ENCODE measurements at places on chromosomes 16 and 17. TPM values are rescaled to one million over a fixed set of nuclear protein-coding genes. Genes with fewer than 3 reads are reported as not detected.

DNA sequence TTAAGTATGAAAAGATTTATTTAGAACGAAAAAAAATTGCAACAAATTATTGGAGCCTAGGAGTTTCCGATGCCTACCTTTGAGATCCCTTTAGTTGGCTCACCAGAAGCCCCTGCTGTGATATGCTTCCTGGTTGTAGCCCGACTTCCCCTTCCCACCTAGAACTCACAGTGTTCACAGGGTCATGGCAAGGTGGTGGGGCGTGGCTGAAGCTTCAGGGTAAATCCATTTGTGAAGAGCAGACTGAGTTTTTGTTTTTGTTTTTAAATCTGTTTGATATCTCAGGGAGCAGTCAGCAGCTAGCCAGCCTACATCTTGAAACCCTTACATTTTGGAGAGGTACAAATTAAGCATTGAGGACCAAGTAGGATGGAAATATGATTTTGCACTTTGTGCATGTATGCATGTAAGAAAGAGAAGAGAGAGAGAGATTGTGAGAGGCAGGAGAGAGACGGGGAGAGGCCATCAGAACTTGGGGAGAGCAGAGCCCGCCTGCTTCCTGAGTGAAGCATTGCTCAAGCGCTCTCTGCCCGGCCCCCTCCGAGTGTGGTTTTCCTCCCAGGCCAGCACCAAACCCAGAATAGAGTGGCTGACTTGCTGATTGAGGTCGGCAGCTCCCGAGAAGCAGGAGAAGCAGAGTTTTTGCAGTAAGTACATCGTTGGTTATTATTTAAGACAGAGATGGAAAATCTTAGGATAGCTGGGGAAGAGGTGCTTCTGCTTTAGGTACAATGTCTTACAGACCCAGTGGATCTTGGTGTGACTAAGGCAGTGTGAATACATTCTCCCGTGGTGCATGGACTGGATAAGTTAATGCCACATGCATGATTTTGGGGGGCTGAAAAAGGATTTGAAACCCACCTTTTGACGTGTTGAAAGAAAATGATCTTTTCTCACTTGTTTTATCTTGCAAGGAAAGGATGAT lies 64.2 kb downstream of the SPECC1 start:
- H3K27ac ChIP-seq: no peak overlapping the region
- H3K4me1 ChIP-seq: no peaks in the 10 kb centered on the region
- H3K36me3 ChIP-seq: no peaks in the 10 kb centered on the region
- H3K4me3 ChIP-seq: no peak overlapping the region
- H3K27me3 ChIP-seq: no peaks in the 10 kb centered on the region

GRCh38 chr16:55701442-55702319 lies 45.9 kb downstream of the SLC6A2 start:
- no peak overlapping the region for H3K4me3 ChIP-seq
- H3K27ac ChIP-seq: no peak overlapping the region
- H3K27me3 ChIP-seq: no peaks in the 10 kb centered on the region
- H3K4me1 ChIP-seq: no peaks in the 10 kb centered on the region
- H3K36me3 ChIP-seq: no peaks in the 10 kb centered on the region

DNA sequence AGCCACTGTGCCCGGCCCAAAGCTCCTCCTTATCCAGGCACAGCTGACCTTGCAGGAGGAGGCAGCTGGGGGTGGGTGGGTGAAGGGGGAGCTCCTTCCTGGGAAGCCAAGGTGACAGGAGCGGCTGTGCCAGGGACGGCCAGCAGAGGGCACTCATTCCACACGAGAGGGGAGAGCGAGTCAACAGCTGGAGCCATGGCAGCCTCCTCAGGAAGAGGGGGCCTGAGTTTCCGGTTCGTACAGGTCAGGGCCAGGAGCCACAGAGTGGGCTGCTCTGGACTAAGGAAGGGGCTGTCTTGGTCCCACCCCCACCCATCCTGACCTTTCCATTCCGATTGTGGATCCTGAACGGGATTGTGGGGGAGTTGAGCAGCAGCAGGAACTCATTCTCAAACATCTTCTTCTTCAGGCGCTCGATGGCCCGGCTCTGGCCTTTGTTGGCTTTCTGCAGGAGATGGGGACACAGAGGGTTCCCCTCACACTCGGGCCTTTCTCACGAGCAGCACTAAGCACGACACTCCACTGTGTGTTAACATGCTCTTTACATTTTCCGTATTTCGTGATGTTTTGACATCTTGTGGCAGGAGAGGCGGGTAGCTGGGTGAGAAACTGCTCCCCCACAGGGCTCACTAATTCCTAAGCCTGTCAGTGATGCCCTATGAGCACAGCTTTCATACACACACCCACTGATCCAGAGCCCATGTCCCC lies 61.6 kb downstream of the TIMM22 start:
- H3K4me3 ChIP-seq: no peak overlapping the region
- no peak overlapping the region for H3K27ac ChIP-seq
- H3K27me3 ChIP-seq: no peaks in the 10 kb centered on the region
- peaks cover 12% of the 10 kb centered on the region for H3K4me1 ChIP-seq
- H3K36me3 ChIP-seq: no peaks in the 10 kb centered on the region

- no peaks in the 10 kb centered on the region for H3K36me3 ChIP-seq
- peak overlapping the region; percentile 2 for H3K4me3 ChIP-seq
- peaks cover 42% of the 10 kb centered on the region for H3K4me1 ChIP-seq
- peak overlapping the region; percentile 84 for H3K27ac ChIP-seq
- DNase-seq: peak; percentile 35
- no peaks in the 10 kb centered on the region for H3K27me3 ChIP-seq
Measured at GRCh38 chr17:40323391-40324381, 14.7 kb downstream of the RARA start.

GRCh38 chr16:88504489-88505404 lies 51.7 kb downstream of the ZFPM1 start:
- H3K27me3 ChIP-seq: no peaks in the 10 kb centered on the region
- DNase-seq: no peak
- H3K4me3 ChIP-seq: no peak overlapping the region

DNA sequence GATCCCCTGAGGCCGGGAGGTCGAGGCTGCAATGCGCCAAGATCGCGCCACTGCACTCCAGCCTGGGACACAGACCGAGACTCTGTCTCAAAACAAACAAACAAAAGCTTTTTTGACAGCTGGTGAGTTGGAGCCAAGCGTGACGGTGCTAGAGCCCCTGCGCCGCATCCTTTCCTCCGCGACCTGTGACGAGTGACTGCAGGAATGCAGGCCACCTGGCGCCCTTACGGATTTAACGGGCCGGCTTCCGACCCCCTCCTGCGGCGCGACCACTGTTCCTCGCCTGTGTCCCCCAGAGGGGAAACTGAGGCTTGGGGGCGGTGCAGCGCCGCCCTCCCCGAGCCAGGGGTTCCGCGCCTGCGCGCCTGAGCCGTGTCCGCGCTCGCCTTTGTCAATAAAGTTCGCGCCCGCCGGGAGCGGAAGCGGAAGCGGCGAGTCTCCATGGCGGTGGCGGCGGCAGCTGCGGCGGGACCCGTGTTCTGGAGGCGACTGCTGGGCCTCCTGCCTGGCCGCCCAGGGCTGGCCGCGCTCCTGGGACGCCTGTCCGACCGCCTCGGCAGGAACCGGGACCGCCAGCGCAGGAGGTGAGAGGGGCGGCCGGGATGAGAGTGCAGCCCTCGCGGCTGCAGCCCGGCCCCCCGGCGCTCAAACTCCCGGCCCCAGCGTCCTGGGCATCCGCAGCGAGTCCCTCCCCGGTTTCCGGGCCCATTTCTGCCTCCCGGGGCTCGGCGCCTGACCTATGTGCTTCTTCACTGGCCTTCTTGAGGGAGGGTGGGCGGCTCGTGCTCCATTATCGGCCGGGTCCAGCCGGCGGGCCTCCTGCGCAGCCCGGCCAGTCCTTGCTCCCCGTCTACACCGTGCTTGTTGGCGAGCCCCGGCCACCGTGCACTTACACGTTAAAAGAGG lies at the start of gene PGS1:
PGS1 (plus strand) TSS at position 425 of the 906 bp plus-strand sequence; CDS start at position 442, 17 bp downstream.
- peaks cover 5% of the 10 kb centered on the region for H3K36me3 ChIP-seq
- peaks cover 67% of the 10 kb centered on the region for H3K4me1 ChIP-seq
- H3K27me3 ChIP-seq: no peaks in the 10 kb centered on the region
- peak within 1 kb of the TSS; percentile 76 for H3K27ac ChIP-seq

DNA sequence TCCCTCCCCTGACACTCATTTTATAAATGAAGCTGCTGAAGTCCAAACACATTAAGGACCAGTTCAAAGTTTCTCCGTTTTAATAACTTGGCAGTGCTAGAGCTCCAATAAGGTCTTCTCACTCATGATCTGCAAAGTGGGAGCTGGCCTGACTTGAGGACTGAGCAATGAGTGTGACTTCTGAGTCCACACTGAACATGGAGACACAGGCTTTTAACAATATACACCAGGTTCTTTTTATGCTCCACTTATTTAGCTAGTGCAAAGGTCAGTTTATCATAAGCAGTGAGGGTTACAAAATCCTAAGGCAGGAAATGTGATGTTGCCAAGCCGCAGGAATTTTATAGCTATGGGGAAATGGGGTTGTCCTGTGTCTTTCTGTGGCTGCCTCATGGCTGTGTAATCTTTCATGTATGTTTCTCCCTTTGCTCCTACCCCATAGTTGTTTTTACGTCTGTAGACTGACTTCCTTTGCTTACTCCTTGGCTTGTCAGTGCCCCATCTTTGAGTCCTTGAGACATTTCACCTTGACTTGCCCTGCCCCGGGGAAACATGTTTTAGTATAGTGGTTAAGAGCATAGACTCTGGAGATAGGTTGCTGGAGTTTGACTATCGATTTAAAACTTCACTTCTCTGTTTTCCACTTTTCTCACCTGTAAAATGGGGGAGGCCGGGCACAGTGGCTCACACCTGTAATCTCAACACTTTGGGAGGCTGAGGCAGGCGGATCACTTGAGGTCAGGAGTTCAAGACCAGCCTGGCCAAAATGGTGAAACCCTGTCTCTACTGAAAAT lies 12.2 kb upstream of the MMD start:
- DNase-seq: peak; percentile 99
- H3K27ac ChIP-seq: peak overlapping the region; percentile 96
- peaks cover 40% of the 10 kb centered on the region for H3K4me1 ChIP-seq
- peak overlapping the region; percentile 59 for H3K4me3 ChIP-seq

DNA sequence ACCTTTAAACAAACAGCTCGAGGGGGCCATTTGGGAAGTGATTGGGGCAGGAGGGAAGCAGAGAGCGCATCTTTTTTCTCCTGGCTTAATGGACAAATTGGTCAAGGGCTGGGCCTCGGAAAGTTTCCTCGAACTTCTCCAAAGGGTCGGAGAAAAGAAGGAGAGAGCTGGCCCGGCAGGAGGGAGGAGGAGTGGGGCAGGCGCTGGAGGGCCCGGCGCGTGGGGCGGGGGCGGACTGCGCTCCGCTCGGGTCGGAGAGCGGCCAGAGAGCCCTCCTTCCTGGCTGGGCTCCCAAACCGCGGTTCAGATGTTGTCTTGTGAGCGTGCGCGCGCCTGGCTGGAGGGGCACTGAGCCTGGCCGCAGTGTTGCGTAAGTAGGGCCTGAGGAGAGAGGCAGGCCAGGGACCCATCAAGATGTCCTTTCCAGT lies 1.2 kb downstream of the MMP2 start:
- H3K36me3 ChIP-seq: no peaks in the 10 kb centered on the region
- H3K27me3 ChIP-seq: no peaks in the 10 kb centered on the region
- no peak overlapping the region for H3K27ac ChIP-seq
- H3K4me1 ChIP-seq: no peaks in the 10 kb centered on the region
- DNase-seq: peak; percentile 4

DNA sequence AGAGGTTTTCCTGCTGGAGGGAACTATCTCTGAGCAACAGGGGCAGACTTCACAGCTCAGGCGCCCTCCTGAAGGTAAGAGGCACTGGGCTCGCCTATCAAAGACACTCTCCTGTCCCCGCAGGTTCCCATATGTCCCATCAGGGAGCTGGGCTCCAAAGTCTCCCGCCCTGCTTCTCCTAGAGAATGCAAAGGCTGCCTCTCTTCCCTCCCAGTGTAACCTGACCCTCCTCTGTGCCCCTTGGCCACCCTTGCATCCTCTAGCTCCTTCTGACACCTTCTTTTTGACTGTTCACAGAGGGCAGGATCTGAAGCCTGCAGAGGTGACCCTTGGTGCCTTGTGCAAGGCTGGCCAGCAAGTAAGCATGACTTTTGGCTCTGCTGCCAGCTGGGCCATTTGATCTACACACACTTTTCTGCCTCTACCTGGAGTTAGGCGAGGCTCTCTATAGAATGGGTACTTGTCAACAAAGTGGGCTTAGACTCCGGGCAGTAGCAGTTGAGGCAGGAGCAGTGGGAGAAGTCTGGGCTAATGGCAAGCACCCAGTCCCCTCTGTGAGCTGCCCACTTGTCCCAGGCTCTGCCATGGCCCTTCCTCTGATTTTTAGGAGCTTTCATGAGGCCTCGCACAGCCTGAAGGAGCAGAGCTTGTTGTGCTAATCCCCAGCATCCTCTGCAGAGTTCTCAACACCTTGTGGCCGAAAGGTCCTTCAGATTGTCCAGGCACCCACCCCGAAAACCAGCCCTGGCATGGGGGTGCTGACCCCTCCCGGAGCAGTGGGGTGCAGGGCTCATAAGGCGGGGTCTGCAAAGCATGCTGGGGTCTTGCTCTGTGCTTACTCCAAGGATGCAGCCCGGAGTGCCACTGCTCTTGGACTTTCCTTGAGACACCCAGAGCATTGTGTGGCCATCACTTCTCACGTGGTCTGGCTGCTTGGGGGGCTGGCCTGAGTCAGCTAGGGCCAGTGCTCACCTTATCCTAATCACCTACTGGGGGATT lies 122.9 kb downstream of the METRNL start:
- H3K27me3 ChIP-seq: no peaks in the 10 kb centered on the region
- DNase-seq: no peak
- peaks cover 18% of the 10 kb centered on the region for H3K4me1 ChIP-seq
- no peak overlapping the region for H3K4me3 ChIP-seq
- no peak overlapping the region for H3K27ac ChIP-seq

GRCh38 chr17:31562376-31562840 lies 170.9 kb downstream of the RAB11FIP4 start:
- peaks cover 24% of the 10 kb centered on the region for H3K4me1 ChIP-seq
- no peak for DNase-seq
- H3K27me3 ChIP-seq: no peaks in the 10 kb centered on the region
- H3K36me3 ChIP-seq: no peaks in the 10 kb centered on the region
- no peak overlapping the region for H3K27ac ChIP-seq

GRCh38 chr16:17877821-17878360 lies 407.1 kb upstream of the XYLT1 start:
- DNase-seq: no peak
- H3K27me3 ChIP-seq: no peaks in the 10 kb centered on the region
- H3K36me3 ChIP-seq: no peaks in the 10 kb centered on the region
- H3K27ac ChIP-seq: no peak overlapping the region
- H3K4me3 ChIP-seq: no peak overlapping the region

- no peak overlapping the region for H3K27ac ChIP-seq
- H3K27me3 ChIP-seq: no peaks in the 10 kb centered on the region
- H3K36me3 ChIP-seq: no peaks in the 10 kb centered on the region
Measured at GRCh38 chr16:23256440-23256839, 45.7 kb upstream of the SCNN1B start.

GRCh38 chr17:81202318-81202717 lies 20.4 kb downstream of the CEP131 start:
- no peaks in the 10 kb centered on the region for H3K27me3 ChIP-seq
- no peaks in the 10 kb centered on the region for H3K4me1 ChIP-seq
- H3K27ac ChIP-seq: no peak overlapping the region
- no peaks in the 10 kb centered on the region for H3K36me3 ChIP-seq
- DNase-seq: no peak

GRCh38 chr16:57258910-57259475 lies 13.9 kb downstream of the ARL2BP start:
- no peaks in the 10 kb centered on the region for H3K27me3 ChIP-seq
- no peak for DNase-seq
- peaks cover 26% of the 10 kb centered on the region for H3K4me1 ChIP-seq
- H3K27ac ChIP-seq: no peak overlapping the region
- no peak overlapping the region for H3K4me3 ChIP-seq

The ASPA gene
- not detected for total RNA-seq

The CFAP97D1 gene
- total RNA-seq: 0.12 TPM

The SP6 gene
- 3.1 TPM for total RNA-seq

The ANKRD40CL gene
- total RNA-seq: not detected

The SDR42E2 gene
- total RNA-seq: not detected
